ENCODE measurements at places on chromosomes 12 and 14.

- no peak overlapping the region for H3K27ac ChIP-seq
- H3K4me1 ChIP-seq, result no peaks in the 10 kb centered on the region
- no peak for DNase-seq
- no peaks in the 10 kb centered on the region for H3K27me3 ChIP-seq
- no peak overlapping the region for H3K4me3 ChIP-seq
- no peaks in the 10 kb centered on the region for H3K36me3 ChIP-seq
Measured at GRCh38 chr12:33663000-33663654, 223.5 kb upstream of the SYT10 start.

GRCh38 chr12:44088647-44089046 is 252.8 kb downstream of the TMEM117 start:
- DNase-seq, result no peak
- no peak overlapping the region for H3K27ac ChIP-seq
- H3K36me3 ChIP-seq, result no peaks in the 10 kb centered on the region
- no peaks in the 10 kb centered on the region for H3K4me1 ChIP-seq
- no peaks in the 10 kb centered on the region for H3K27me3 ChIP-seq

DNA sequence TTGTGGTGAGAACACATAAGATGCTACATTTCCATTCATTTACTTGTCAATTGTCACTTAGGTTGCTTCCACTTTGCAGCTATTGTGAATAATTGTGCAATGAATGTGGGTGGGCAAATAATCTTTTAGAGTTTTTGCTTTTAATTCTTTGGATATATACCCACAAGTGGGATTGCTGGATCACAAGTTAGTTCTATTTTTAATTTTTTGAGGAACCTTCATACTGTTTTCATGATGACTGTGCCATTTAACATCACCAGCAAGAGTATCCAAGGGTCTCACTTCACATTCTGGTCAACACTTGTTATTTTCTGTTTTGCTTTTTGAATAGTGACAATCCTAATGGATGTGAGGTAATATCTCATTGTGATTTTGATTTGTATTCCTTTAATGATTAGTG is 10.5 kb downstream of the CLEC6A start:
- no peaks in the 10 kb centered on the region for H3K27me3 ChIP-seq
- H3K4me1 ChIP-seq, result no peaks in the 10 kb centered on the region
- H3K36me3 ChIP-seq, result no peaks in the 10 kb centered on the region

DNA sequence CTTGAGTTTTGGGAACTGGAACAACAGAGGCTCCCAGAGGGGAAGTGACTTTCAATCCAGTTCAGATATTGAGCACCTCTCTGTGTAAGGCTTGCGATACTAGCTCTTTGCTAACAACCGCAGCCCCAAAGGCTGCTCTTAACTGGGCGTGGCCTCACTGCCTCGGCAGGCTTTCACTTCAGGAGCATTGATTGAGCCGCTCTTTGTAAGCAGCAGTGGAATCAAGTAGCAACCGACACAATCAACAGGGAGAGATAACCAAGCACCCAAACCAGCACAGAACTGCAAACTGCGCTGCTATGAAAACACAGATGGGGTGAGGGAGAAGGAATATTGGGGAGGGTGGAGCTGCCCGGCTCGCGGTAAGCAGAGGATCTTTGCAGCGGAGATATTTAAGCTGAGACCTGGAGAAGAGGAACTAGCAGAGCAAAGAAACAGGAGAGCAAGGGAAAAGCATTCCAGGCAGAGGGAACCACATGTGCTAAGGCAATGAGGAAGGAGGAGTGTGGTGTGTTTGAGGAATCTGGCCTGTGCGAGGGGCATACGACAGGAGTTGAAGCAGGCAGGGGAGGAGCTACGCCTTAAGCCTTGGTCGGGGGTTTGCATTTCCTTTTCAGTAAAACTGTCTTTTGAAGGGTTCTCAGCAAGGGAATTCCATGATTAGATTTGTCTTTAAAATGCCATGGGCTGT is 17.3 kb upstream of the YY1 start:
- peak; percentile 67 for DNase-seq
- H3K27ac ChIP-seq, result no peak overlapping the region
- no peaks in the 10 kb centered on the region for H3K36me3 ChIP-seq
- H3K27me3 ChIP-seq, result no peaks in the 10 kb centered on the region

DNA sequence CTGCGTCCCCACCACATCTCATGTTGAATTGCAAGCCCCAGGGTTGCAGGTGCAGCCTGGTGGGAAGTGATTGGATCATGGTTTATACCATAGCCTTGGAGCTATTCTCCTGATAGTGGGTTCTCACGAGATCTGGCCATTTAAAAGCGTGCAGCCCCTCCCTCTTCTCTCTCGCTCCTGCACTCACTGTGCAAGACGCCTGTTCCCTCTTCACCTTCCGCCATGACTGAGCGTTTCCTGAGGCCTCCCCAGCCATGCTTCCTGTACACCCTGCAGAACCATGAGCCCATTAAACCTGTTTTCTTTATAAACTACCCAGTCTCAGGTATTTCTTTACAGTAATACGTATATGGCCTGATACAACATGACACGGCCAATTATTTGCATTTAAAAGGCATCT is 146.6 kb downstream of the RIMBP2 start:
- no peak overlapping the region for H3K4me3 ChIP-seq
- no peaks in the 10 kb centered on the region for H3K4me1 ChIP-seq
- no peaks in the 10 kb centered on the region for H3K27me3 ChIP-seq
- no peak overlapping the region for H3K27ac ChIP-seq
- DNase-seq, result no peak

DNA sequence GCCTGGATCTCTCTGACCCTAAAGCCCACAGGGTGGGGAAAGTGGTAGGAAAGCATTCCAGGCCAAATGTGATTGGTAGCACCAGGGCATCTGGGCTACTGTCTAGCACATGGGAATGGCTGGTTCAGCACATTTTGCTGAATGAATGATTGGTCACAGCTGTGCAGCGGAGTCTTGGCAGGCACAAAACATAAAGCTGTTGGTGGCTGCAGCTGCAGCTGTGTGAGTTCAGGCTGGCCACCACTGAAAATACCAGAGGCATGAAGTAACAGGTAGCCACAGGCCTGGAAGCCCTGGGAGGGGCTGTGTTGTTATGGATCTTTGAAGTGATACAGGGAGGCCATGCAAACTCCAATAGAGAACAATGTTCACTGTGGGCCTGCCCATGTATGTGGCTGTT is 72.7 kb downstream of the MYRFL start:
- no peaks in the 10 kb centered on the region for H3K27me3 ChIP-seq
- DNase-seq, result peak; percentile 71
- no peak overlapping the region for H3K4me3 ChIP-seq
- peaks cover 16% of the 10 kb centered on the region for H3K4me1 ChIP-seq

- H3K27ac ChIP-seq, result no peak overlapping the region
- H3K36me3 ChIP-seq, result no peaks in the 10 kb centered on the region
- no peak overlapping the region for H3K4me3 ChIP-seq
- 0 out of 2 replicates have a peak, but pooled peaks cover under 1% of the 10 kb centered on the region for H3K4me1 ChIP-seq
- no peaks in the 10 kb centered on the region for H3K27me3 ChIP-seq
Measured at GRCh38 chr14:70893858-70894291, 13.4 kb upstream of the PCNX1 start.

- H3K4me3 ChIP-seq, result no peak overlapping the region
- H3K27ac ChIP-seq, result no peak overlapping the region
- H3K4me1 ChIP-seq, result no peaks in the 10 kb centered on the region
- H3K27me3 ChIP-seq, result no peaks in the 10 kb centered on the region
Measured at GRCh38 chr12:1946296-1946695, 27.8 kb upstream of the CACNA2D4 start.

- no peaks in the 10 kb centered on the region for H3K27me3 ChIP-seq
- H3K4me3 ChIP-seq, result no peak overlapping the region
- DNase-seq, result no peak
- H3K27ac ChIP-seq, result no peak overlapping the region
Measured at GRCh38 chr14:61611880-61612630, 83.3 kb upstream of the HIF1A start.

DNA sequence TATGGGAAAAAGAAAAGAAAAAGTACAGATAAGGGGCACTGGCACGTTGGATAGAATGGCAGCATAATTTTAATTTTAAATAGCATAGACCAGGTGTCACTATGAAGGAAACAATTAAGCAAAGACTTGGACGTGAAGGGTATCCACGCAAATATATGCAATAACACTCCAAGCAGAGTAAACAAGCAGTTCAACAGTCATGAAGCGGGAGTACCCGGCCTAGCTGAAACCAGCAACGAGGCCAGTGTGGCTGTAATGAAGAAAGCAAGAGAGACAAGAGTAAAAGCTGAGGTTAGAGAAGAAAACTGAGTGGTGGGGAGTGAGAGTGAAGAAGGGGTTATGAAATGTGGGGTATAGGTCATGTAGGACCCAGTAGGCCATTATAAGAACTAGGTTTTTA is 85.4 kb downstream of the BCL2L14 start:
- no peak overlapping the region for H3K4me3 ChIP-seq
- H3K27ac ChIP-seq, result no peak overlapping the region
- H3K4me1 ChIP-seq, result no peaks in the 10 kb centered on the region
- H3K36me3 ChIP-seq, result no peaks in the 10 kb centered on the region

All from MM.1S (cell line).